Tibial nerve (tissue), 4 donors: ENCODE measurements at places on chromosomes 5 and 9. TPM values are rescaled to one million over a fixed set of nuclear protein-coding genes. Genes with fewer than 3 reads are reported as not detected.
A peak's percentile ranks its signal among the peaks of the same experiment; 100 is the strongest.

GRCh38 chr9:136714096-136714892 is 1.9 kb downstream of the DIPK1B start:
- H3K27me3 ChIP-seq, result peaks cover 64% of the 10 kb centered on the region
- H3K4me1 ChIP-seq, result peaks cover 1% of the 10 kb centered on the region
- no peak for DNase-seq
- H3K27ac ChIP-seq, result peak overlapping the region; percentile 67

ADAMTS6 gene
- total RNA-seq, result 2.9 TPM

CTXN3 gene
- not detected for total RNA-seq

DNA sequence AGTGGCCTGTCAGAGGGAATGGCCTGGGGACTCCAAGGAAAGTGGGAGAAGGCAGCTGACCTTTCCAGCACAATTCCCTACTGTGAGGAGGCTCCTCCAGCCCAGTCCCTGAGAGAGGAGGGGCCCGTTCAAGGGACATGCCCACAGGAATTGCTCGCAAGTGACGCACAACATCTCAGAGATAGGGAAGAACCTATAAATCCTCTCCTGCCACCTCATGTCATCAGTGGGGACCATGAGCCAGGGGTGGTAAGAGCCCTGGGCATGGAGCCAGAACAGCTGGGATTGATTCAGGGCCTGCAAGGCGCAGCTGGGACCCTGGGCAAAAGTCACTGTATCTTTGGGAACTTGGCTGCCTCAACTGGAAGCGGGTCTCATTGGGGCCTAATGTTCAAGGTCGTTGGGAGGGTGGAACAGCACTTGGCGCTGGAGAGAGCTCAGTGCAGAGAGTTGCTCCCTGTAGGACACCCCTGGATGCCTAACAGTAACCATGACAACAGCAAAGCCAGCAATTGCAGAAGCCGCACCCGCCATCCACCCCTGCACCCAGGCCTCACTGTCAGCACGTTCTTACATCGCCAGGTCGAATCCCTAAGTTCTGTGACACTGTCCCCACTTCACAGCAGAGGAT is 41.3 kb upstream of the ORM1 start:
- H3K4me3 ChIP-seq, result no peak overlapping the region
- DNase-seq, result peak; percentile 27
- H3K27me3 ChIP-seq, result no peaks in the 10 kb centered on the region
- H3K4me1 ChIP-seq, result no peaks in the 10 kb centered on the region

DNA sequence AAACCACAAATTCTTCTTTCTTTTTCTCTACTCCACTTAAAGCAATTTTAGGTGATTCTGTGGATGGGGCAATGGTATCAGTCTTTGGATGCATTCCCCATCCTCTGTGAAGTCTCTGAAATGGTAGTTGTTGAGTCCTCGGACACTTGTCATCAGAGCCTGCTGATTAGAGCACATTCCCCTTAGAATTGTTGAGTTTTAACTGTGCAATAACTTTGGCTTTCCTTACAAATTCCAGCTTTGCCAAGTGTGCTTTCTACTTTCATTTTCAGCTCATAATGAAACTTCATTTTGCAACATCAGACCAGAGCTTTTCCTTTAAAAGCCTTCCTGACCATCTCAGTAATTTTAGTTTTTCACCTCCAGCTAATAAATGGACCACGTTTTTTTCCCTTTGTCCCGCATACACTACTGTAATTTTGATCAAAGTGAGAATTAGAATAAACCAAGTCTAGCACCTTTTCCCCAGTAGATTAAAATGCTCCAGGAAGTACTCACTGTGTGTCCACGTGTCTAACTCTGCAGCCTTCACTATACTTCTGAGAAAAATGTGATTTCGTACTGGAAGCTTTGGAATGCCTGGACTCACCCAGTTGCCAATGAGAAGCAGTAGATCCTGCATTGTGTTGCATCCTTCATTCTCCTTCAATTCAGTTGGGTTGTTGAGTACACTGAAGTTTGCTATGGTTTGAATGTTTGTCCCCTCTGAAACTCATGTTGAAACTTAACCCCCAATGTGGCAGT is 135.6 kb downstream of the NTRK2 start:
- H3K27me3 ChIP-seq, result no peaks in the 10 kb centered on the region
- peaks cover 3% of the 10 kb centered on the region for H3K4me1 ChIP-seq

DNA sequence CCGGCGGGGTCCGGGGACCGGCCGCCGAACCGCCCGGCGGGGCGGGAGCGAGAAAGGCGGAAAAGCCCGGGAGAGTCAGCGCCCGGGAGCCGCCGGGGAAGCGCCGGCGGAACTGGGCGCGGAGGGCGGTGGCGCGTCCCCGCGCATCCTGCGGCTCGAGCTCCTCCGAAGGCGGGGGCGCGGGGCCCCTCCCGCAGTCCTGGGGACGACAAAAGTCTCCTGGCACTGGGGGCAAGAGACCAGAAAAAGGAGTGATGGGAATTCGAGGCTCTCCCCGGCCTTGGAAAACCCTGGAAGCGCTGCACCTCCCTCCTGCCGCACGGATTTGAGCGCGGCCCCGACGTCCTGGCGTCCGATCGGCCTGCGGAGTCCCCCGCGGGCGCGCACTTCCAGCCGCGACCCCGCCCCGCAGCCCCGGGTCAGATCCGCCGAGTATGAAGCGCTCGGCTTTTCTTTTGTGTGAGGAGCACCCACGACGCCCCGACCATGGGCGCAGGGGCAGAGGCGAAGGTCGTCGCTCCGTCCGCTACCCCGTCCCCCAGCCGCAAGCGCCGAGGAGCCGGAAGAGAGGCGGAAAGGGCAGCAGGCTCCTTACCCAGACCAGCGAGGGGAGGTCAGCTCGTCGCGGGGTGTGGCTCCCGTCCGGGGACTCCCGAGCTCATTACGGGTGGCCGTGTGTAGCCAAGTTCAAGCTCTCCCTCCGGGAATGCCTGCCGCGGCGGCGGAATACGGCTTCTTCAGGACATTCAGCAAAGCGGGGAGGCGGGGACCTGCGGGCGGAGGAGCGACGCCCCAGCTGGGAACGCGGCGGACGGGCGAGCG is at the start of gene EPB41L4A:
Gene EPB41L4A (minus strand): TSS at position 114 of the 822 bp plus-strand sequence. CDS start 238 bp downstream, outside the sequence.
- no peaks in the 10 kb centered on the region for H3K36me3 ChIP-seq
- peak within 1 kb of the TSS; percentile 18 for H3K27ac ChIP-seq
- H3K4me3 ChIP-seq, result peak within 1 kb of the TSS; percentile 70
- no peaks in the 10 kb centered on the region for H3K4me1 ChIP-seq
- peak; percentile 36 for DNase-seq

DNA sequence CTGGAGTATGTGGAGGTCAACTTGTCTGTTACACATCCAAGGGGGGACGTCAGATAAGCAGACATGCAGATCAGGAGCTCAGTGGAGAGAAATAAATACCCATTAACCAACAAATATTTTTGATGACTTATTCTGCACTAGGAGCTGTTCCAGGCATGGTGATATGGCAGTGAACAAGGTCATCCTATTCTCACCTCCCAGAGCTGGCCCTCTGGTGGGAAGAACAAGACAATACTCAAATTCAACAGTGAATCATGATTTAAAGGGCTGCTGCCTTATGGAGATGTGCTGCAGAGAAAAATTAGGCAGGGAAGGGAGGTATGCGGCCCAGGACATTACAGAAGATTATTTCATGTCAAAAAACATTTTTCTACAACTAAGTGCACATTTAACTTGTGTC is 36.5 kb downstream of the SYK start:
- no peak for DNase-seq
- no peaks in the 10 kb centered on the region for H3K36me3 ChIP-seq
- peaks cover 4% of the 10 kb centered on the region for H3K4me1 ChIP-seq
- no peak overlapping the region for H3K27ac ChIP-seq
- H3K27me3 ChIP-seq, result no peaks in the 10 kb centered on the region

- no peak overlapping the region for H3K4me3 ChIP-seq
- no peaks in the 10 kb centered on the region for H3K27me3 ChIP-seq
- DNase-seq, result no peak
- no peak overlapping the region for H3K27ac ChIP-seq
- H3K36me3 ChIP-seq, result no peaks in the 10 kb centered on the region
- H3K4me1 ChIP-seq, result peaks cover 2% of the 10 kb centered on the region
These were observed 48.2 kb upstream of the ZNF169 start for GRCh38 chr9:94210616-94211603.

UBLCP1 gene
- total RNA-seq, result 22.1 TPM

- no peak for DNase-seq
- peaks cover 53% of the 10 kb centered on the region for H3K4me1 ChIP-seq
- H3K27ac ChIP-seq, result no peak overlapping the region
- no peaks in the 10 kb centered on the region for H3K27me3 ChIP-seq
- H3K4me3 ChIP-seq, result peak overlapping the region; percentile 89
- no peaks in the 10 kb centered on the region for H3K36me3 ChIP-seq
These were observed 2.0 kb downstream of the CLK4 start for GRCh38 chr5:178624631-178625546.

- peaks cover 99% of the 10 kb centered on the region for H3K36me3 ChIP-seq
- no peaks in the 10 kb centered on the region for H3K4me1 ChIP-seq
- H3K4me3 ChIP-seq, result no peak overlapping the region
- no peak overlapping the region for H3K27ac ChIP-seq
- no peaks in the 10 kb centered on the region for H3K27me3 ChIP-seq
- no peak for DNase-seq
These were observed 118.3 kb downstream of the COL5A1 start for GRCh38 chr9:134759913-134760312.

- no peak for DNase-seq
- H3K4me1 ChIP-seq, result peaks cover 16% of the 10 kb centered on the region
- H3K4me3 ChIP-seq, result no peak overlapping the region
- H3K36me3 ChIP-seq, result no peaks in the 10 kb centered on the region
These were observed 94.4 kb downstream of the USP20 start for GRCh38 chr9:129929496-129930125.

- H3K27ac ChIP-seq, result no peak overlapping the region
- no peaks in the 10 kb centered on the region for H3K27me3 ChIP-seq
- DNase-seq, result no peak
- H3K4me1 ChIP-seq, result no peaks in the 10 kb centered on the region
These were observed 26.2 kb downstream of the ABO start for GRCh38 chr9:133248726-133249295.

DNA sequence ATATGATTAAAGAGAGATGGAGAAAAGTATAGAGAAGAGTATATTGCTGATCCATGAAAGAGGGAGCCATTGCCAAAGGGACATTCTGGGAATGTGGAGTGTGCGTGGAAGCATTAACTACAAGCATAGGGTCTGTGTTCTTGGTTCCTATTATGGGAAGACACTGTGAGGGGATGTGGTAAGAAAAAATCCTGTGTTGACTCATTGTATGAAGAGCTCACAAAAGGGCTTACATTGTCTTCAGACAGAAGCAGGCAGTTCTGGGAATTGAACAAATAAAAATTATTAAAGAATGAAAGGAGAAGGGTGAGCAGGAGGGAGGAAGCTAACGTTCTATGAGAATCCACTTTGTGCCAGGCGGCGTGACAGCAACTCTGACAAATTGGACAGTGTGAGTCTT is 250.4 kb upstream of the CHD1 start:
- H3K4me1 ChIP-seq, result no peaks in the 10 kb centered on the region
- no peaks in the 10 kb centered on the region for H3K27me3 ChIP-seq
- DNase-seq, result no peak
- no peak overlapping the region for H3K27ac ChIP-seq
